ENCODE measurements at places on chromosomes 6 and 20.

DNA sequence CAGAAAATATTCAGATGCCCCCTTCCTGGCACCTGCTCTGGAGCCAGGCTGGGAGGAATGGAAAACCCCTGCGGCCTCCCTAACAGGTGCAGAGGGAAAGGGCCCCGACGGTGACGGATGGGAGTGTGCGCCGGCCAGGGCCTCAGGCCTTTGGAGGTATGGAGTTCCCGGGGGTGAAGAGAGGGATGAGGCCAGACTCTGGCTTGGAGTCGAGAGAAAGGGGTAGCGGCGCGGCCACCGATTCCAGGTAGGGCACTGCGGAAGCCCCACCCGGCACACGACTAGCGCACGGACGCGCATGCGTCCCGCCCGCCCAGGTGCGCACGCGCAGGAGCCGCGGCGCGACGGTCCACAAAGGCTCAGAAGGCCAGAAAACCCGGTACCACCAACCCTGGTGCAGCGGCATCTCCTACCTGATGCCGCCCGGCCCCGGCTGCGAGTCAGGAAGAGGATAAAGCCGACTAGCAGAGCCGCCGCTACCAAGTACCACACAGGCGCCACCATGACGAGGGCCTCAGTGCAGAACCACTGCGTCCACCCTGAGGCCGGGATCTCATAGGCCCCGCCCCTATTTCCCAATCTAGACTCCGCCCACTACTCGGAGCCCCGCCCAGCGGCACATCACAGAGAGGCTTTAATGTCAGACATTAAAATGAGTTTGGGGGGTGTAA lies at the start of gene DDRGK1:
DDRGK1 (minus strand) TSS at position 559 of the 671 bp plus-strand sequence; CDS start at position 504, 55 bp downstream.
- peak; percentile 92 for DNase-seq

DNA sequence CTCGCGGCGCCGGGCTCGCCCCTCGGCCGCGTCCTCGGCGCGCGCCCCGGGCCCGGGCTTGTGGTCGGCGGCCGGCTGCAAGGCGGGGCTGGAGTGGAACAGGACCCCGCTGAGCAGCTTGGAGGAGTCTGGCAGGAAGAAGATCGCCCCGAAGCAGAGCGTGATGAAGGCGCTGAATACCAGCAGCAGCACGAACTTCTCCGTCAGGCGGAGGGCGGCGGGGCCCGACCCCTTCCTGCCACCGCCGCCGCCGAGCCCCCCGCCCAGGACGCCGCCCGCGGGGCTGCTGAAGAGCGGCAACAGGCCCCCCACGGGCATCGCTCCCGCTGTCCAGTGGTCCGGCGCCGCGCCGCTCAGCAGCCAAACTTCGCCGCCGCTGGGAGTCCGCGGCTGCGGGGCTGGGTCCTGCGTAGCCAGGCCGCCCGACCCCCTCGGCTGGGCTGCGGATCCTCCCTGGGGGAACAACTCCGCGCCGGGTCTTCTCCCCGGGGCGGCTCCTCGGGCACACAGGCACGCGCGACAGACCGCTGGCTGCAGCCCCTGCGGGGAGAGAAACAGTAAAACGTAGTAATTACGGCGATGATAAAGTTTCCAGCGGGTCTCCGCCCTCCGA lies 707 bp downstream of the MAN1A1 start:
- DNase-seq, result peak; percentile 20

- no peak for DNase-seq
These were observed 49.8 kb downstream of the BMP7 start for GRCh38 chr20:57216669-57217068.

GRCh38 chr6:83042467-83043053 lies 23.1 kb downstream of the UBE3D start:
- no peak for DNase-seq

DNA sequence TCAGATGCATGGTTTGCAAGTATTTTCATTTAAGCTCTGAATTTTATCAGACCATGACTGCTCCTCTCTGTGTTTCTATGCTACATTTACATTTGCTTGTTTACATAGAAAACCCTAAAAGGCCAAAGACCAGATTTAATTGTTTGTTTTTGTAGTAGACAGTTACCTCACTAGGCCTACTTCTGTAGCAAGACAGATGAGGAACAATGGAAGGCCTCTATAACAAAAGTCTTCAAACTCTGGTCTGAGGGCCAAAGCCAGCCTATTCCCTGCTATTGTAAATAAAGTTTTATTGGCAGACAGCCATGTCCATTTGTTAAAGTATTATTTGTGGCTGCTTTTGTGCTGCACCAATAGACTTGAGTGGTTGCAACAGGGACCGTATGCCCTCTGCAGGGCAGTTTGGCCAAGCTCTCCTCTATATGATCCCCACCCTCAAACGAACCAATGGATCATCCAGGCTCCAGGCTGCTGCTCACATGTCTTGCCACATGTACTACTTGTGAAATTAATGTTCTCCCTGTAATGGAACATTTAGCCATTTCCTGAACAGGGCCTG lies 182.0 kb downstream of the DOK5 start:
- no peak for DNase-seq

GRCh38 chr6:137271245-137272183 lies 52.3 kb upstream of the IFNGR1 start:
- DNase-seq, result no peak

GRCh38 chr6:33549896-33550295 lies 30.2 kb downstream of the BAK1 start:
- DNase-seq, result no peak

- DNase-seq, result no peak
These were observed 150.9 kb downstream of the EYA4 start for GRCh38 chr6:133392015-133392414.
